ENCODE measurements at places on chromosomes 1 and 21.

- no peaks in the 10 kb centered on the region for H3K4me1 ChIP-seq
- H3K27ac ChIP-seq, result no peak overlapping the region
- no peak overlapping the region for H3K4me3 ChIP-seq
- no peak for DNase-seq
These were observed 127.0 kb upstream of the VAMP3 start for GRCh38 chr1:7644086-7644485.

DNA sequence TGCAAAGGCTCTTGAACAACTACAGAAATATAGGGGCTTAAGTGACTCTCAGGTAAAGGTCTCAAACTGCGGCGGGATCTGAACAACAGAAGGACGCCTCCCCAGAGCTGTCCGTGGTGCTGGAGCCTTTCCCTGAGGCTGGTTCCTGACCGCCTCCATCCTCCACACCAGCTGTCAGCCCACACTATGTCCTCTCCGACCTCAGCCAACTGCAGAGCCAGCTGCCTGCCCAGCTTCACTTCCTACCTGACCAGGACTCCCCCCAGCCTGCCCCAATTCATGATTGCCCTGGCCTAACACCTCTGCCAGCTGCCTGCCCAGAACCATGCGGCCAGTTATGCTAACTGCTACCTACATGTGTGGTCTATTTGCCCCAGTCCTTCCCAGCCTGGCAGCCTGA lies 63.6 kb upstream of the ZC3H12A start:
- H3K36me3 ChIP-seq, result no peaks in the 10 kb centered on the region
- no peak overlapping the region for H3K4me3 ChIP-seq
- no peaks in the 10 kb centered on the region for H3K4me1 ChIP-seq
- peaks cover 6% of the 10 kb centered on the region for H3K27me3 ChIP-seq

GRCh38 chr1:187837787-187838186 lies 1009.0 kb downstream of the PLA2G4A start:
- DNase-seq, result no peak
- H3K4me1 ChIP-seq, result no peaks in the 10 kb centered on the region
- H3K4me3 ChIP-seq, result no peak overlapping the region
- H3K27ac ChIP-seq, result no peak overlapping the region

DNA sequence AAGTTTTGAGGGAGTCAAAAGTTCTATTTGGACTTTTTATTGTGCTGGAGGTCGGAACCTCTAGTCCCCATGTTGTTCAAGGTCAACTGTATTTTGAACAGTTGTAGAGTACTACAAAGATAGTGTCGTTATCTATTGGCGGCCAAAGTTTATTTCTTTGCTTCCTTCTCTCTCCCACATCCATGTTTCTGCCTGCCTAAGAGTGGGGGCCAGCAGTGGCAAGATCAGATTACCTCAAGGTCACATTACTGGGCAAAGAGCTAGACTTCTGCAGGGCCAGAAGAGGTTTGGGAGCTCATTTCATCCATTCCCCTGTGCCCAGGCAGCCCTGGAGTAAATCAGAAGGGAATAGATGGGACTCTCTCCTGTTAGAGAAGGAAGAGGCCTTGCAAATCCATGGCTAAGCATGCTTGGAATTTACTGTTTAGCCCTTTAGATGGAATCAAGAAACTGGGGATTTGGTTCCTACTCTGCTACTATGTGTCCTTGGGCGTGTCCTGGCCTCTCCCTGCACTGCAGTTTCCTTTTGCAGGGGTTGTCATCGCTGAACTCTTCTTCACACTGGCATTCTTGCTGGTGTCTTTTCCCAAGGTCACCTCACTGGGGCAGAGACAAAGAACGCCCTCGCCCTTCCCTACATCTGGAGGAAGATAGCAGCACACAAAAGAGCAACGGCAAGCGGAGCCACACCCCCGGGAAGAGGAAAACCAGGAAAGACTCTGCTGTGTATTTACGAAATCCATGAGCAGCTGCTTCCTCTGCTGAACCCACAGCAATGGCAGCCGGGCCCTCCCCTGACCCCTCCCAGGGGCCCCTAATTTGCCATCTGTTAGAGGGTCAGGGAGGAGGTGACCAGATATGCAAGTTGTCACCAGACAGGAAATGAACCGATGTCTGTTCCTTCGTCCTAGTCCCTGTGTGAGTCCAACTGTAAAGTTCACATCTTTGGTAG lies 73.3 kb downstream of the PLPP3 start:
- no peak overlapping the region for H3K4me3 ChIP-seq
- no peak overlapping the region for H3K27ac ChIP-seq
- no peaks in the 10 kb centered on the region for H3K4me1 ChIP-seq

GRCh38 chr1:19980314-19980713 lies 896 bp upstream of the PLA2G2A start:
- H3K4me3 ChIP-seq, result no peak overlapping the region
- no peak overlapping the region for H3K27ac ChIP-seq
- DNase-seq, result no peak
- H3K36me3 ChIP-seq, result no peaks in the 10 kb centered on the region

DNA sequence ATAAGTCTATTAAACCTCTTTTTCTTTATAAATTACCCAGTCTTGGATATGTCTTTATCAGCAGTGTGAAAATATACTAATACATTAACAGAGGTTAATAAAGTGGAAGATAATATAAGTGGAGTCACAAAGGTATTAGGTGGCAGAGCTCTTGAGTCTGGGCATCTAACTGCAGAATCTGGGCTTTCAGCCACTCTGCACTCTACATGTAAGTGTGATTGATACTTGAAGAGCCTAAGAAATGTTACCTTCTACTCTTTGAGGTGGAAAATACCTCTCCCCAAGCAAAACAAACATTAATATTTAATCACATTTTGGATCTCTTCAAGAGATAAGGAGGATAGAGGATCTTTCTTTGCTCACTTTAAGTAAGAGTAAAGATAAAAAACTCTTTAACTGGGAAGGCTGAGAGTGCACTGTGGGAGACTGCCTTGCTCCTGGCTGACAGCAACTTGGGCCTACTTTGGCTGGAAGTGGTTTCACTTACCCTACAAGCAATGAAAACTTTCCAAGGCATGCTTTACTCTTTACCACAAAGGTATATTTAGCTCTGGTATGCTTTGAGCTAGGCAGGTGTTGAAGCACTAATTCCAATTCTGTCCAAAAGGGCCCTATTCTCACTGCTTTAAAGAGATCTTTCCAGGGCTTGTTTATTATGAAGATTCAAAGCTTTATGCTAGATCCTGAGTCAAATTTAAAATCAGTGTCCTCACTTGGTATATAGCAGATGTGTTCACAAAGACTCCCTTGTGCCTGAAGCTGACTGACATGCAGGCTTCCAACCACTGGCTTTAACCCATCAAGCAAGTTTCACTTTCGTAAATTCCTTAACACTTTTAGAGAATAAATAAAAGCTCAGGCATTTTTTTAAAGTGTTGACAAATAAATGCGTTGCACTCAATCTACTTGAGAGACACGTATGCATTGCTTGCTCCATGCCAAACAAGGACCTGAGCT lies 245.3 kb upstream of the ZP4 start:
- H3K4me1 ChIP-seq, result no peaks in the 10 kb centered on the region
- no peak overlapping the region for H3K4me3 ChIP-seq
- no peak for DNase-seq
- no peaks in the 10 kb centered on the region for H3K36me3 ChIP-seq

GRCh38 chr1:11558871-11559590 lies 80.1 kb downstream of the DISP3 start:
- no peak overlapping the region for H3K27ac ChIP-seq
- H3K27me3 ChIP-seq, result peaks cover 36% of the 10 kb centered on the region
- no peak overlapping the region for H3K4me3 ChIP-seq

DNA sequence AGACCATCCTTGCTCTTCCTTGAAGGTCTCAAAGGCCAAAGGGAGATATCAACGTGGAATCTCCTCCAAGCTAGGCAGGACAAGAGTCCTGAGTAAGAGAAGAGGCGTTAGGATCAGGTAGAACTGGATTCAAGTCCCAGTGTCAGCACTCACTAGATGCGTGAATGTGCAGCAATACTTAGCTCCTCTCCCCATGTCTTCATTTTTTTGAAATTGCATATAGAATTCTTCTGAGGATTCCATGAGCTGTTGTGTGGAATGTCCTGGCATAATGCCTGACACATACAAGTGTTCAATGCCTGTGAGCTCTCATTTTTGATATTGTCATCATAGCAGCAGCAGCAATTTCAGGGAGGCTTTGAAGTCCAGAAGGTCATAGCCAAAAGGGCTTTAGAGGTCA lies 333.2 kb downstream of the KCNH1 start:
- H3K4me1 ChIP-seq, result no peaks in the 10 kb centered on the region
- no peak overlapping the region for H3K27ac ChIP-seq
- H3K4me3 ChIP-seq, result no peak overlapping the region
- no peak for DNase-seq
- no peaks in the 10 kb centered on the region for H3K36me3 ChIP-seq

- peak overlapping the region; percentile 70 for H3K4me3 ChIP-seq
- peaks cover 29% of the 10 kb centered on the region for H3K36me3 ChIP-seq
- peaks cover 57% of the 10 kb centered on the region for H3K4me1 ChIP-seq
These were observed 3.2 kb downstream of the ATP8B2 start for GRCh38 chr1:154328318-154329151.

- no peak overlapping the region for H3K27ac ChIP-seq
- DNase-seq, result no peak
- H3K4me1 ChIP-seq, result peaks cover 6% of the 10 kb centered on the region
- peaks cover 32% of the 10 kb centered on the region for H3K27me3 ChIP-seq
- no peak overlapping the region for H3K4me3 ChIP-seq
- H3K36me3 ChIP-seq, result no peaks in the 10 kb centered on the region
These were observed 5.8 kb downstream of the PTGER3 start for GRCh38 chr1:71041806-71042205.

- no peak for DNase-seq
- no peak overlapping the region for H3K4me3 ChIP-seq
- no peaks in the 10 kb centered on the region for H3K4me1 ChIP-seq
- peaks cover 30% of the 10 kb centered on the region for H3K36me3 ChIP-seq
- H3K27me3 ChIP-seq, result no peaks in the 10 kb centered on the region
- no peak overlapping the region for H3K27ac ChIP-seq
These were observed 98.7 kb downstream of the OBSCN start for GRCh38 chr1:228306275-228307217.

- no peak overlapping the region for H3K27ac ChIP-seq
- no peak for DNase-seq
- H3K4me1 ChIP-seq, result no peaks in the 10 kb centered on the region
- peaks cover 28% of the 10 kb centered on the region for H3K27me3 ChIP-seq
These were observed 353.9 kb upstream of the CAMK1G start for GRCh38 chr1:209229494-209230061.

DNA sequence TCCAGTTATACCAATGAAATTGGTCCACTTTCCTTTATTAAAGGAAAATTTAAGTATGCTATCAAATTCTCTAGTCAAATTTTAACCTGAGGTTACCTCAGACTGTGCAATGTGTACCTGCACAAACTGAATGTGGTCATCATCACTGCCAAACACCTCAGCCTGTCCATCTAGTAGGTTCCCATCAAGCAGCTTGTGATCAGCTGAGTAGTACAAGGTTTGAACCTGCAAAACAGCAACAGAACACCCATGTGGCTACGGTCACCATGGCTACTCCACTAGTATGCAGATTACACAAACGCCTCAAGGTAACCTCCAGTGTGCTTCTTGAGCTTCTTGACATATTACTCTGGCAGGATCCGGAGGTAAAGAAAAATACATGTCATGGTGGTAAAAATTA lies 11.6 kb downstream of the IVNS1ABP start:
- no peak overlapping the region for H3K4me3 ChIP-seq
- H3K36me3 ChIP-seq, result peaks cover 69% of the 10 kb centered on the region
- H3K4me1 ChIP-seq, result peaks cover 2% of the 10 kb centered on the region

- no peak overlapping the region for H3K27ac ChIP-seq
- H3K27me3 ChIP-seq, result peaks cover 5% of the 10 kb centered on the region
- no peaks in the 10 kb centered on the region for H3K36me3 ChIP-seq
- no peaks in the 10 kb centered on the region for H3K4me1 ChIP-seq
- no peak for DNase-seq
These were observed 62.1 kb downstream of the PLPPR4 start for GRCh38 chr1:99326215-99326949.

GRCh38 chr1:24344090-24344742 lies 25.1 kb downstream of the GRHL3 start:
- peaks cover 2% of the 10 kb centered on the region for H3K4me1 ChIP-seq
- peaks cover 4% of the 10 kb centered on the region for H3K27me3 ChIP-seq
- H3K36me3 ChIP-seq, result no peaks in the 10 kb centered on the region

- no peak for DNase-seq
These were observed 130.4 kb upstream of the ADGRL2 start for GRCh38 chr1:81670286-81670685.

DNA sequence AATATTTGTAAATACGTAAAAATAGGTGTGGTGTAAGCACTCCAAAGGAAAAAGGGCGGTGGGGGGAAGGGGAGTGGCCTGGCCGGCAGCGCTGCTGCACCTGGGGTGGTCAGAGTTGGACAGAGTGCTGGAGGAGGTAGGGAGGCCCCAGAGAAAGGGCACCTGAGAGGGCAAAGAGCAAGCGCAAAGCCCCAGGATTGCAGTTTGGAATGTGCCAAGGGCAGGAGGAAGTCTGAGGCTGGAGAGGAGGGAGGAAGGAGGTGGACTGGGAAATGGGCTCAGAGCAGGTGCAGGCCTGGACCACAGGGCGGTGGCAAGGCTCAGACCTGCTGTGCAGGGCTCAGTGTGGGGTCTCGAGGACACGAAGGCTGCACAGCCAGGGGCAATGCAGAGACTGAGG lies 30.6 kb downstream of the LDLRAP1 start:
- H3K27me3 ChIP-seq, result no peaks in the 10 kb centered on the region
- DNase-seq, result no peak
- peaks cover 30% of the 10 kb centered on the region for H3K4me1 ChIP-seq
- no peak overlapping the region for H3K4me3 ChIP-seq

DNA sequence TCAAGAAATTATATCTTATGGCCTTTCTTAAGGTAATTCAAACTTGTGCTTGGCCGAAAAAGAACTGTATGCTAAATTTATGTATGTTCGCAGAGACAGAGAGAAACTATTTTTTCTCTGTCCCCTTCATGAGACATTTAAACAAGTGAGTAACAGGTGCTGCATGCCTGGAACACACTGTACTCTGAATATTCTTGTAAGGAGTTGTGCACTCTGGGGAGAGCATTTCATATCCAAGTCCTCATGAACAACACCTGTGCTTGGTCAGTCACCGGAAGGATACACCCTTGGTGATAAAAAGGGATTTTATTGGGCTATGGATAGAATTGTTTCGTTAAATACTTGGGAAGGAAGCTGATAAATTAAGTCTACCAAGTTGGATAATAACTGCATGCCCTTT lies 220.8 kb upstream of the NRIP1 start:
- no peaks in the 10 kb centered on the region for H3K4me1 ChIP-seq
- no peak for DNase-seq
- no peaks in the 10 kb centered on the region for H3K36me3 ChIP-seq
- peaks cover 3% of the 10 kb centered on the region for H3K27me3 ChIP-seq
- H3K4me3 ChIP-seq, result no peak overlapping the region

- peak overlapping the region; percentile 52 for H3K27ac ChIP-seq
- peaks cover 70% of the 10 kb centered on the region for H3K4me1 ChIP-seq
- no peaks in the 10 kb centered on the region for H3K27me3 ChIP-seq
- no peak overlapping the region for H3K4me3 ChIP-seq
These were observed 5.6 kb downstream of the PRCC start for GRCh38 chr1:156772728-156773497.

DNA sequence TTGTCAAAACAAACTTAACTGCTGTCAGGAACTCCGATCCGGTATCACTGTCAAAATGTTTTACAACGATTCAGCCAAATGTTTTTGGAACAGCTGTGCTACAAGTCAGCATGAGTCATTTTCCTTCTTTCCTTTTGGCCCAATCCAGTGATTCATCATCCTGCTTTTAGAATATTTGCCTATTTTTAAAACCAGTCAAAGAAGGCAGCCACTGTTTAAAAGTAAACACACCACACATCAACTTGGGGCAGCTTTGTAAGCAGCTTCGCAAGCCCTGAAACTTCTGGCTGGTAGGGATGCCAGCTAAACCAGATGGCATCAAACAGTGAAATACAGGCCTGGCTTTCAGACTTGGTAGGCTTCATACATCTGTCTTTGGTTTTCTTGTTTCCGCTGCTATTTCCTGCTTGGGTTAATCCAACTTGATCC lies 14.9 kb downstream of the MAP3K7CL start:
- no peak overlapping the region for H3K27ac ChIP-seq
- DNase-seq, result no peak
- peaks cover 11% of the 10 kb centered on the region for H3K4me1 ChIP-seq
- H3K36me3 ChIP-seq, result no peaks in the 10 kb centered on the region
- no peaks in the 10 kb centered on the region for H3K27me3 ChIP-seq
